ENCODE measurements at places on chromosomes 5 and 9.

GRCh38 chr9:98150721-98151120 is 31.7 kb upstream of the TRIM14 start:
- no peak for DNase-seq

- no peak for DNase-seq
Measured at GRCh38 chr9:137550231-137550621, at the start of gene PNPLA7. Gene PNPLA7, minus strand, starts transcription at chr9:137550402. Its CDS starts 205 bp downstream, at chr9:137550197.

GRCh38 chr5:1093361-1093760 is 18.5 kb downstream of the SLC12A7 start:
- DNase-seq: no peak

DNA sequence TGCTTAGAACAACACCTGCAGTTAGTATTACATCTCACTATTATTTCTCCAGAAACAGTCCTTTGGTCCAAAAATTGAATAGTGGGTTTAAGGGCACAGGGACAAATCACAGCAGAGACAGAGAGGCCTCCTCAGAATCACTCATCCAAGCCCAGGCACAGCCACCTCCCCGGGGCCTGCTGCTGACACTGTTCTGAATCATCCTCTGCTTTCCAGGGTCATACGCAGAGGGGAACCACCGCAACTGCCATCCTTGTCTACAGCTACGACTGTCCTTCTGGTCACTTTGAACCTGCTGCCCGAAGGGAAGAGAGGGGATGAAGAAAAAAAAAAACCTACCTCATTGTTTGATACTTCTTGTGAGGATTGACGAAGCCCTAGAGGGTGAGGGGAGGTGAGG is 35.3 kb upstream of the MAN2A1 start:
- no peak for DNase-seq

DNA sequence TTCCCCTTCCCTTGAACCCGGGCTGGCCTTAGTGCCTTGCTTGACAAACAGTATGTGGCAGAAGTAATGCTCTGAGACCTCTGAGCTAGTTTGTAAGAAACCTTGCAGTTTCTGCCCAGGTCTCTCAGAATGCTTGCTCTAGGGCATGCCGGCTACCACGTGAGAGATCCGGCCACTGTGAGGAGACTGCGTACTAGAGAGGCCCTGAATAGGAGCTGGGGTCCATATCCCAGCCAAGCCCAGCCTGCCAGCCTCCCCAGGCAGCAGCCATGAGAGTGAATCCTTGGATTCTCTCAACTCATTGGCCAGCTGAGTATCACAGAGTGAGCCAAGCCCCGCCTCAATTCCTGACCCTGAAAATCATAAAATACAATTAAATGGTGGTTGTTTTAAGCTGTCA is 16.0 kb upstream of the COL15A1 start:
- DNase-seq: no peak

GRCh38 chr9:7542693-7543092 is 256.9 kb downstream of the DMAC1 start:
- DNase-seq: no peak

DNA sequence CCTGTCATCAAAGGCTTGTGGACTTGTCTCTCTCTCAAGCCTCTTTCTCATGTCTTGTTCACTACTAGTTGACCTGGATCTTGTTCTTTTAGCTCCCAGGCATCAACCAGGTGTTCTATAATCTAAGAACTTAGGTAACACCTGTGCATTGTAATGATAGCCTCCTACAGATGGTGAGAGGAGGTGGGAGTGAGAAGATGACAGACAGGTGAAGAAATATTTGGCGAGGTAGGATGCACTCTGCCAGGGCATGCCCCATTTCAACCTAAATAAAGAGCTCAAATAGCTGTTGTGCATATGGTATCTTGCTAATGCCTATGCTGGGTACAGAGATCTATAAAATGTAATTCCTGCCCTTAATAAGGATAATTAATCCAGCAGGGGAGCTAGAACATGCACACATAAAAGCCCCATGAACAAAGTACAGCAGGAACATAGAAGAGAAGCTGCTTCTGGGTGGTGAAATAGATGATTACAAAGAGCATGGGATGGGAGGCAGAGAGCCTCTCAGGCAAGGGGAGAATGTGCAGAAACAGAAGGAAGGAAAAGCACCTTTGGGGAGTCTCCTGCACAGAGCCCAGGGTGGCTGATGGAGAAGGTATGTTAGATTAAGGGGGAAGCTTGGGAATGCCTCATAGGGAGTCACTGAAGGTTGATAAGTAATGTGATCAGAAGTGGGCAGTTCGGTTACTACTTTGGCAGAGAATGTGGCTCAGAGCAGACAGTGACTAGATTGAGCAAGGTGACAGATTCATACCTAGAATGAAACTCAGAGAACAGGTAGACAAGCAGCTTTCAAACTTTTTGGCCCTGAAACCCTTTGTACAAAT is 28.0 kb upstream of the PLIN2 start:
- no peak for DNase-seq

DNA sequence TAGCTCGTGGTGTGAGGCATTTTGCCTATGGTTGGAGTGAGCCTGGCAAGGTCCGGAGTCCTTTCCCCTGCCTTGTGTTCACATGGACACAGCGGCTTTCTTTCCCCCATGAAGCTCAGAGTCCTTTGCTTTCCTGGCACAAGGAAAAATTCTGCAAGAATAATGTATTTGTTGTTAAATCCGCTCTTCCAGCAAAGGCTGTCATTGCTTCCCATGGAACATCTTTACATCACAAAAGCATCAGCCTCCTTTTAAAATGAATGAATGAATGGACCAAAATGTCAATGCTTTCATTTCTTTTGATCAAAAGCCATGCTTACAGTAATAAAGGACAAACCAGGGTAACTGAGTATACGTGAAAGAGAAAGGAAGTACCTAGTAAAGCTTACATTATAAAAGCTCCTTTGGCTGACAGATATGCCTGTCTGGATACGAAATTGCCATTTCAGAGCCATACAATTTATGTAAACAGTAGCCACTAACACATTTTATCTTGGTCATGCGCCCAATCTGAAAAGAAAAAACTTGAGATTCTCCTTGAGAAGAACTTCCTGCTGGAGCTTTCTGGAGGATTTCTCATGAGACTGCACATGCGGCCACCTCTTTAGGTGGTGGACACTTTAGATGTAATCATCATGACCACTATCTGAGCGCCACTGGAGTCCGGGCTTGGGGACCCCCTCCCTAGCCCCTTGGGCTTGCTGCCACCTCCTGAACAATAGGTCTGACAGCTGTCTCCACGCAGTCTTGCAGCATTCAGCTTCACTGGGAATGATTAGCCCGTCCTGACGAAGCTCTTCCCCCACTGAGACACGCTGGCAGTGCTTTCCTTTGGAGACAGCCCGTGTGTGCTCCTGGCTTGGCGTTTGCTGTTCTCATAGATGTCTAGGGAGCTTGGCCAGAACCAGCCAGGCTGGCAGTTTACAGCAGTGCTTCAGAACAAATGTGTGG is 355.9 kb downstream of the ADAMTS6 start:
- no peak for DNase-seq

GRCh38 chr9:136239983-136240330 is 5.7 kb downstream of the QSOX2 start:
- DNase-seq: no peak

- no peak for DNase-seq
Measured at GRCh38 chr5:67009028-67009427, 187.6 kb downstream of the CD180 start.

DNA sequence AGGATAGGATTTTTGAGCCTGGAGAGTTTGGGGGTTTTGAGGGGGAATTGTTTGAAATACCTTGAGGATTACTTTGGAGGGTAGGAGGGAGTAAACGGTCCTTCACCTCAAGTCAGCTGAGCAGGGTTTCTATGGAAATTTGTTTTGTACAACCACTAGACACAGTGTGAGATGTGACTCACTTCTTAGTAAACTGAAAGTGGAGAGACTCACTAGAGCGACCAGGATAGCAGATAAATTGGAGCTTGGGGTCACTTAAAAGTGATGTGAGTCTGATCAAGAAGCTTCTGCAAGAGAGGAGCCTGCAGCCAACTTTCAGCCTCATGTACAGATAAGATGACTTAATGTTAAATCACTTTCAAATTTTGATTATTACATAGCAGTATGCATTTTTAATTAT is 1945.9 kb upstream of the NUDT12 start:
- no peak for DNase-seq

DNA sequence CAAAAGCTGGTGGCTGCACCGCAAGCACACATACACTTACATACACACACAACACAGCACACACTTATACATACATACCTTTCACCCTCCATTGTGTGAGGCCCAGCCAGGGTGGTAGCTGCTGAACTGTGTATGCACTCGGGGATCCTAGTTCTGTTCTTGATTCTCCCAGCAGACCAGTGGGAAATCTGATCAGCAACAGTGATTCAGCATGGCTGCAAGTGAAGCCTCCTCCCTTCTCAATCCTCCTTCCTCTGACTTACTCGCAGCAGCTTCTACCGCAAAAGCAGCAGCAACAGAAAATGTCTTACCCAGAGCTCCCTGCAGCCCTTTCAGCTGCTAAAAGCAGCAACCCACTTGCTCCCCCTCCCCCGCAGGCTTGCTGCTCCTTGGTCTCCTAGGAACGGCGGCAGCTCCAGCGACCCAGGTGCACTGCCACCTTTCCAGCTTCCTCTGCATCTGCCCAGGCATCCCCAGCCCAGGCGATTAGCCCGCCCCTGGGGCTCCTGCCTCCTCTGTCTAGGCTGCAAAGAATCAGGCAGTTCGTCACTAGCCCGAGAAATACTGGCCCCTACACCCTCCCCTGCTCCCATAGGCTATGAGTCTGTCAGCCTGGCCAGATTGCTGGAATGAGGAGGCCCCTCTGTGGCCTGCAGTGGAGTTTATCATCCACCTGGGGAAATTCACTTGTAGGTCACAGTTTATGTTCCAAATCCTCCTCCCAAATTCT is at the start of gene KLHL3:
TSS of gene KLHL3 (minus strand) at position 535 of the 730 bp plus-strand sequence. CDS start at position 92, 443 bp downstream.
- no peak for DNase-seq

GRCh38 chr9:91364005-91364404 is 2.3 kb upstream of the AUH start:
- no peak for DNase-seq

GRCh38 chr5:66818304-66818934 is 222.2 kb downstream of the MAST4 start:
- DNase-seq: no peak

DNA sequence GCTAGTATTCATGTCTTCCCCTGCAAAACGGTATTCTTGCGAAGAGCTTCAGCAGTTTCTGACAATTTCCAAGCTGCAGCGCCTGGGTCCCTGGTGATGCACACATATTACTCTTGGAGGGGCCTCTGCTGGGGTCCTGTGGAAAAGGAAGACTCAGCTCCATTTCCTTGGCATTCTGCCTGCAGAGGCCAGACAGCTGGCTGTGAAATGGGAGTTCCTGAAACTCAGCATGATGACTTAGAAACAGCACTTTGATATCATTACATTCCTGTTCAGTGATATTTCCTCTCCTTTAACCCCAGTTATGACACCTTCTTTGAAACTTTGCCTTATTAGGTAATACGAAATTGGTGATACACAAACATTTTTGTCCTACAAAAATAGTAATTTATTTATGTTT is 98.5 kb downstream of the APBA1 start:
- DNase-seq: no peak

GRCh38 chr5:885529-885928 is 7.1 kb downstream of the BRD9 start:
- DNase-seq: no peak

DNA sequence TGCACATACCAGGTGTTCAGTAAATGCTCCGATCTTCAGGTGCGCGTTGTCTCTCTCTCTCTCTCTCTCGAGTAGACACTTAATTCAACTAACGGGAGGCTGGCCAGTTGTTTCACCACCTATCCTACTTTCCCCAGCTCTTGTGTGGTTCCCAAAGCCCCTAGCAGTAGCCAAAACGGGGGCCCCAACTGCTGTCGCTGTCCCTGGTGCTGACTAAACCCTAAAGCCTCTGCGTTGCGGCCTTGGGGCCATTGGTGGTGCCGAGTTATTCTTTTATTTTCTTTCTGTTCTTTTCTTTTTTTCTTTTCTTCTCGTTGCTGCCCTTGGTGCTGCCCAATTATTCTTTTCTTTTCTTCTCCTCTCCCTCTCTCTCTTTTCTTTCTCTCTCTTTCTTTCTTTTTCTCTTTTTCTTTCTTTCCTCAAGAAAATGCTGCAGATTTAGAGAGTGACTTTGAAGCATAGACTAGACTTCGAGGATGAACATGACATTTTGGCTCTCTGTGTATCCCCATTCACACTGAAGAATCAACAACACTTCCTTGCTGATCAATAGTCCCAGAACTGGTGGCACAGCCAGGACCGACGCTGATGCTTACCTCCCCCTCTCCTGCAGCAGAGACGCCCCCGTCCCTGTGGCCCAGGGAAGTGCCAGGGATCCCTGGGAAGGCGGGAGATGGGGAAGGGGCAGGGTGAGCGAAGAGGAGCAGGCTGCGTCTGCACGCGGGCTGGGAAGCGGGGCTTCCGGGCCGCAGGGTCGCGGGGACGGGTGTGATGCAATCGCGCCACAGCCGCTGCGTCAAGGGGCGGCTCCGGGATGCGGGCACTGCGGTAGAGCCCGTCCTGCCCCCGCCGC is at the start of gene FBLL1:
TSS of gene FBLL1 (plus strand) at position 785 of the 853 bp plus-strand sequence. CDS start 200 bp downstream, outside the sequence.
- no peak for DNase-seq

GRCh38 chr5:171537923-171538537 is 118.6 kb downstream of the FGF18 start:
- DNase-seq: no peak

GRCh38 chr9:96495341-96495740 is 45.4 kb downstream of the HABP4 start:
- no peak for DNase-seq

DNA sequence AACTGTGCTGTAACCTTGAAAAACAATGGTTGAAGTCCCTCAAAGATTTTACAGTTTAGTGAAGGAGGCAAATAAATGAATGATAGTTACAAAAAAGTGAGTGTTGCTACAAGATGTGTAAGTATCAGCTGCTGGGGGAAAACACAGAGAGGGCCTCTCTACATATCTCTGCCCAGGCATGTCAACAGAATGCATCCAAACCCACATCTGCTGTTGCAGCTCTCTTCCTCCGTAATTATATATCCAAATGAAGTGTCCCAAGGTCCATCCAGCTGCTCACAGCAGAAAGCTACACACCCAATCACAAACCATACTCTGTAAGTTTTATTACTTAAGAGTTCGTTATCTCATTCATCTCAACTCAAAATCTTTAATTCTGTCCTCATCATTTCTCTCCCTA is 584.6 kb downstream of the ANXA1 start:
- DNase-seq: no peak

GRCh38 chr9:133184971-133185370 is 21.3 kb upstream of the GBGT1 start:
- DNase-seq: no peak

DNA sequence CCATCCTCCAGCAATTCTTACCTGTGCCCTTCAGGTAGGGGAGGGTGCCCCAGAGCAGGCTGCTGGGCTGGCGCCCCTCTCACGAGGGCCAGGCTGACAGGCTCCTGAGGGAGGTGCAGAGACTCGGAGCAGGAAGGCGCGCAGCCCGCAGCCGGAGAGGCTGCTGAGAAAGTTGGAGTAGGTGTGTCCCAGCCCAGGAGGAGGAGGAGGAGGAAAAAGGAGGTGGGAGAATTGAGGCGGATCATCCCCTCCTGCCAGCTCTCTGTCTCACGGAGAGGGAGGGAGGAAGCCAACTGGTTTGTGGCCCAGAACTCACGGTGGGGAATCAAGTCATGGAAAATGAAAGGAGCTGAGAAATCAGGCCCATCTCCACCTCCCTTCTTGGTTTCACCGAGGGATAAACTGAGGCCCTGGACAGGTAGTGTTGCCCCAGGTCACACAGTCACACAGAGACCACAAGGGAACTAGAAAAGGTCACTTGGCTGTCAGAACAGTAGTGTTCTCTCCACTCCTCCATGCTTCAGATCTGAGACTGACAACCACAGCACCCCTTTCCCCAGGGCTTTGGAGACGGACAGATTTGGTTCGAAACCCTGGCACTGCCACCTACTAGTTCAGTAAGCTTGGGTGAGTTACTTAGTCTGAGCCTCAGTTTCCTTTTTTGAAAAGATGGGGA is at the start of gene FAT2:
TSS of gene FAT2 (minus strand) at position 188 of the 676 bp plus-strand sequence. CDS start 22,400 bp downstream, outside the sequence.
- DNase-seq: no peak

Measured in stimulated activated CD8-positive, alpha-beta memory T cell treated with anti-CD3 and anti-CD28 coated beads, Interleukin-4, amount 100 ng/mL, for 24 hours (primary cell).